HTR-8/SVneo (cell line): ENCODE measurements at places on chromosomes 5 and 9.

DNA sequence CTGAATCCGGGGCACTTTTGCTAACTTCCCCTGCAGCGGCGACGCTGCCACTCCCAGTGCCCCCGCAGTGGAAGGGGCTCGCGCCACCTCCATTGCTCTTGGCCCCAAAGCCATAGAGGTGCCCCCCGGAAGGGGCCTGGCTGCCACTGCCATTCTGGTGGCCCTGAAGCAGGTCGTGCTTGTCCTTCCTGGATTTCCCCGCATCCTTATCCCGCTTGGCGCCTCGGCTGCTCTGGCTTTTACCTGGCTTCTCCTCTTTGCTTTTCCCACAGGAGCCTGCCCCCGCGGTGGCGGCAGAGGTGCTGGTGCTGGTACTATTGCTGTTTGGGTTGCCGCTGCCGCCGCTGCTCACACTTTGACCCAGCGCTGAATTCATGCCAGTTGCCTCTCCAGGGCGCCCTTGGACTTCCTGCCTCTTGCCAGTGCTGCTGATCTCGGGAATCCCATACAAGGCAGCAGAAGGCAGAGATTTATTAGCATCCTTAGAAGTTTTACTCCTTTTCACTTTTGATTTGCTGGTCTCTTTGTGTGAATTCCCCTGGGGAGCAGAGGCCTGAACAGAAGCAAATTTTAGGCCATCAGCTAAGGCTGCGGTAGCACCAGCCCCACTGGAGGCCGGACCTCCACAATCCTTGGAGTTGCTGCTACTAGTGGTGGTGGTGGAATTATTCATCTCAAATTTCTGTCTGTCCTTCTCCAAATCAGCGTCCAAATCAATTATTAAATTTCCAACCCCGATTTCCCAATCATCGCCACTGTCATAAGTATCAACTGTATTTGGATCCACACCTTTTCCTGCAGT is 2.1 kb downstream of the ZNF608 start:
- no peak for DNase-seq

GRCh38 chr9:21357479-21358460 is 7.1 kb upstream of the IFNA6 start:
- DNase-seq: no peak

DNA sequence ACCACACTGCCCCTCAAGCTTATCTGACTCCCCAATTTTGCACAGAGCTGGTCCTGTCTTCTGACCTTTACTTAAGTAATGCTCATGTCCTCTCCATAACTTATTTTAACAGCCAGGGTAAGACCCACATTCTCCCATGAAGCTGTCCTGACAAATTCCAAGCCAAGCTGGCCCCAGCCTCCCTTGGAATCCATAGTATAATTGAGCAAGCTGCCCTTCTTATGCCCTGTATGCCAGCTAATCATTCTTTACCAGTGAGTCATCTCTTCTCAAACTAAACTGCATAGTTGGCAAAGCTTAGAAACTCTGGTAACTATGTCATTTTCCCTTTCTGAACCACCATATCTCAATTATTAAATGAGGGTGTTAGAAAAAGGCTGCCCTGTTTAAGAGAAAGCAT is 92.4 kb downstream of the NFIB start:
- DNase-seq: peak; percentile 43

DNA sequence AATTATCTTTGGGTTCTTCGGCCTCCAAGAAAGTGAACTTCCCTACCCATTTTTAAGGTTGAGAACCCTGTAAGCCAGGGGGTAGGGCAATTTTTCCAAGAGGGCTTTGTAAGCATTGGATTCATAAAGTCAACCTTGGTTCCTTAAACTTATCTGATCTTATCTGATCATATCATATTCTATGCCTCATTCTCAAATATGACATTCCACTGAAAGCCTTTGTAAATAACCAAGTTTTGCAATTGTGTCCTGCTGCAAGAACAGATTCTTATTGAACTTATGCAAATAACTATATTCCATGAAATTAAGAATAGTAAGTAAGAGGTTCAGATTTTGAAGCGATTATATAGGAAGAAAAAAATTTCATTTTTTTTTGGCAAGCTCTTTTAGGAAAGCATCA is 649.5 kb downstream of the LRRC70 start:
- no peak for DNase-seq

- DNase-seq: no peak
These were observed 13.8 kb downstream of the AK8 start for GRCh38 chr9:132864277-132864676.
